CD8-positive, alpha-beta memory T cell (primary cell): ENCODE measurements at places on chromosomes 5 and 9. TPM values are rescaled to one million over a fixed set of nuclear protein-coding genes. Genes with fewer than 3 reads are reported as not detected.

GRCh38 chr9:35288778-35289177 is 127.0 kb downstream of the UNC13B start:
- no peak for DNase-seq

- no peak for DNase-seq
Measured at GRCh38 chr9:14301006-14301405, 12.9 kb downstream of the NFIB start.

HACD4 gene
- total RNA-seq: 4.4 TPM

GCNT4 gene
- total RNA-seq: 1.6 TPM

BAAT gene
- not detected for total RNA-seq
